ENCODE measurements at places on chromosomes 2 and 18.
A peak's percentile ranks its signal among the peaks of the same experiment; 100 is the strongest.

DNA sequence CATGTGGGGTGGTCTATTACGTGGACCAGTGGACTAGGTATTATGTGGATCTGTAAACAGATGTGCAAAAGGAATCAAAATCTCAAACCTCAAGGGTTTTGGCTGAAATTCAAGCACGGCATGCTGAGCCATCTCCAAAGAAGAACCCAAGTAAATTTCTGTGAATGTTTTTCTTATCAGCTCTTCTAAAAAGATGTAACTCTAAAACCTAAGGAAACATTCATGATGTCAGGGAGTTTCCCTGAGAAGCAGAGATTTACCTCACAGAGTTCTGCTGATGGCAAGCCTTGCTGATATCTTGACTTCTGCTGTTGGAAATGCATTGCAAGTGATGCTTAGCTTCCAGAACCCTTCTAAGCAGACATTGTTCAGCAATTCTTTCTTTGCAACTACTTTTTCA, 21.6 kb downstream of the DSG4 start:
- no peak for DNase-seq

DNA sequence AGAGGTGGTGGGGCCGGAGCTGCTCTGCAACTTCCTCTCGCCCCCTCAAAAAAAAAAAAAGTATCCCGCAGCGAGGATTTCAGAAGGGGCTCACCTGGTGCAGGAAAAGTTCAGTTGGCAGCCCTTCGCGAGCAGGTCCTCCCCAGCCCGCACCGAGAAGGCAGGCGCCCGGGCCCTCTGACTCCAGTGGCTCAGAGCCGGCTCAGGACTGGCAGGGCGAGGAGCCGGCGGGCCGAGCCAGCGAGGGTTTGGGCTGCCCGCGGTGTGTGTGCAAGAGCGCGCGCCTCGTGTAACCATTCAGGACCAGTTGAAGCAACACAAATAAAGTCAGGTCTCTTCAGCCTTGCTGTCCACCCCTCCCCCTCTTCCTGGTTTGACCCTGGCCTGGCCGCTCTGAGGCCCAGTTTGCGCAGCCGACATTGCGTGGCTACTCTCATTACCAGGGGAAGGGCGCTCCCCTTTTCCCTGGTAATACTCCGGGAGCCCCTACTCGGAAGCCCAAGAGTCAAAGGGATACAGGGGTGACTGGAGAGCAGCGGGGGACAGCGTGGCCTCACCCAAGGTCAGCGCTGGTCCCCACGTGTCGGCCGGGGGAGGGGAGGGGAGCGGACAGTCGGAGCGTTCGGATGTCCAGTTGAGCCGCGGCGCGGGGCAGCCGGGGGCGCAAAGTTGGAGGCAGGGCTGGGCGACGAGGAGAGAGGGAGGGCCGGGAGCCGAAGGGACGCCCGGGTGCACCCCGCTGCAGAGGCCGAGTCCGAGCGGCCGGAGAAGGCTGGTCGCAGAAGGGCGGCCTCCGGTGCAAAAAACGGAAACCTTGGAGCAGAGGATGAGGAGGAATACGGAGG, 12.3 kb downstream of the EN1 start:
- peak; percentile 30 for DNase-seq

DNA sequence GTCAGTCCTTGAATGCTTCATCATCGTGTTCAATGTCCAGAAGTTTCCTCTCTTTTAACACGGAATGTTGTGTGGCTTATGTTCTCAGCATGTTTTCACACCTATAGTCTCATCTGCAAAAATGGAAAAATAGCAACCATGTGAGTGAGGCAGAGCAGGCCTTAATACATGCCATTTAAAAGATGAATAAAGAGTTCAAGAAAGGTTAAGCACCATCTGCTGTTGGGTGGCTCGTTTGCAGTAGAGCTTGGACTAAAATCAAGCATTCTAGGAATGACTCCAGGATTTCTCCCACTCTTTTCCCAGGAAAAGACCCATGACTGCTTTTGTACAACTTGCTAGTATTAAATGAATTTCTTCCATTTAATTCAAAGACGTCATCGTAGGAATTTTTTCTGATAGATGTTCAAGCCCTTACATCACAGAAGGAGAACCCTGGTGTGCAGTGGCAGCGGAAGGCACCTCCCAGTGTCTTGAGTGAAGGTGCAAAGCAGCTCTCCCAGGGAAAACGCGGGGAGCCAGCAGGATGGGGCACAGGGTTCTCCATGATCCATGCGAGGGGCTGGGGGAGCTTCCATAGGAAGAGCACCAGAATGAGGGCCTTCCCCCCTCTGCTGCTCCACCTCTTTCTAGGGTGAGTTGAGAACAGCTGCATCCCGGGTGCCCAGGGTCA, 9.6 kb downstream of the DCDC2C start:
- no peak for DNase-seq

DNA sequence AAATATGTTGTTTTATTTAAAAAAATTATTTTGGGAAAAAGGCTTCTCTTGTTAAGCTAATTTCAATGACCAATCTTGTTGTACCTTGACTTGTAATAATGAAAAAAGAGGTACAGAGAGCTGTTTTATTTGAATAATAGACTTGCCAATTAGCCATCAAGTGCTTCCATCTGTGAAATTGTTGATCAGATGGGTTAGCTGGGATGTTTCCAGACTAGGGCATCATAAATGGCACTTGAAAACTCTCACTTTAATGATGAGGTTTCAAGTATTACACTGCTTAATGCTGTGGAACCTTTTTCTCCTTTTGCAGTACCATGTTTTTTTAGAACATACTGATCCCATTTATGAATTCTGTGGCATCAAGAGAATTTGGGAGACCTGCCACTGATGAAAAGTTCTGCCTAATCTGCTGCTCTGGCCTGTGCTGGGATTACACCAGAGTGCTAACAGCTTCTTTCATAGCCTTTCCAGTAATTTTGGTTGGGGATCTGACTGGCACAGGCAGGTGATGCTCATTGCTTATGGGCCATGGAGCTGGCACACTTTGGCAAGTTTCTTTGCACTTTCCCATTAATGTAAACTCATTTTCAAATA, 24.2 kb downstream of the PSMD14 start:
- DNase-seq: no peak

- DNase-seq: peak; percentile 42
Observed at GRCh38 chr2:98269274-98269673, 77.0 kb upstream of the CNGA3 start.

DNA sequence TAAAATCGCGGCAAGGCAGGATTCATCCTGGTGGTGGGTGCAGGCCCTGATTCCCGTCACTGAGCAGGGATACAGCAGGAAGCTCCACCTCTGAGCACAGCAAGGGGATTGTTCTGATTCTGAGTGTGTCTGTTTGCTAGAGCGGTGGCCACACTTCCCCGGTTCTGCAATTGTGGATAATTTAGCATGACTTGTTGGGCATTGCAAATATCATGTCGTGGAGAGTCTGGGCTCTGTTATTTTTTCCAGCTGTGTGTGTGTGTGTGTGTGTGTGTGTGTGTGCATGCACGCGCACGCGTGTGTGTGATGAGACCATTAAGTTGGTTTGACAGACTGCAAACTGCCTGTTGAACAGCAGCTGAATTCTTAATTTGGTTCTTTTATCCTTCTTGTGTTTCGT, 4.1 kb upstream of the TMEM18 start:
- DNase-seq: no peak

DNA sequence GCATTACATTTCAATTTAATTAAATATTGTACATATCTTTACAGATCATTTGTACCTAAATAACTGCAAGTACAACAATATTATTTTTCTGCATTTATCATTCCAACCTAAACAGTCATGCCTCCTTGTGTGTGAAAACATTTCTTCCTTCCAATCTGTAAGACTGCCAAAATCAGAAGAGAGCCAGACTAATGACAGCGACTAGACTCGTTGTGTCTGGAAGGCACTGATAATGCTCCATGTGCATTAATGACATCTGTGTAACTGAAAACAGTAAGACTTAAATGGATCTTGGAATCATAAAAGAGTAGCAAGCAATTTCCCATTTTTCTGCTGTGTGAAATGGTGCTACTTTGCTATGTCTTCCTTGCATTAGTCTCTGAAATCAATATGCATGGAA, 278.0 kb upstream of the DSEL start:
- no peak for DNase-seq

- DNase-seq: no peak
Observed at GRCh38 chr2:199956062-199956380, 639 bp downstream of the MAIP1 start.

DNA sequence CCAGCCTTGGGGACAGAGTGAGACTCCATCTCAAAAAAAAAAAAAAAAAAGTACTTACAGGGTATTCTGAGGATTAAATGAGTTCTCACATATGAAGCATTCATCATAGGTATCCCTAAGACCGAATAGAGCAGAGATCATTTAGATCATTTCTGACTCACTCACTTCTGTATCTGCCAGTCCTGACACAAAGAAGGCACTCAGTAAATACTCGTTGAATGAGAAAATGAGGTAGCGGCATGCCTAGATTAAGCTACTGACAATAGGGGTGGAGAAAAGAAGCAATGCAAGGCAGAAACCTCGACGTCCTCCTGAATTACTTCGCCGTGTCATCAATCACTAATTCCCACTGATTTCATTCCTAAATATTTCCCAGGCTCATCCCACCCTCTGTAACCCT, 103.8 kb downstream of the GREB1L start:
- DNase-seq: no peak

DNA sequence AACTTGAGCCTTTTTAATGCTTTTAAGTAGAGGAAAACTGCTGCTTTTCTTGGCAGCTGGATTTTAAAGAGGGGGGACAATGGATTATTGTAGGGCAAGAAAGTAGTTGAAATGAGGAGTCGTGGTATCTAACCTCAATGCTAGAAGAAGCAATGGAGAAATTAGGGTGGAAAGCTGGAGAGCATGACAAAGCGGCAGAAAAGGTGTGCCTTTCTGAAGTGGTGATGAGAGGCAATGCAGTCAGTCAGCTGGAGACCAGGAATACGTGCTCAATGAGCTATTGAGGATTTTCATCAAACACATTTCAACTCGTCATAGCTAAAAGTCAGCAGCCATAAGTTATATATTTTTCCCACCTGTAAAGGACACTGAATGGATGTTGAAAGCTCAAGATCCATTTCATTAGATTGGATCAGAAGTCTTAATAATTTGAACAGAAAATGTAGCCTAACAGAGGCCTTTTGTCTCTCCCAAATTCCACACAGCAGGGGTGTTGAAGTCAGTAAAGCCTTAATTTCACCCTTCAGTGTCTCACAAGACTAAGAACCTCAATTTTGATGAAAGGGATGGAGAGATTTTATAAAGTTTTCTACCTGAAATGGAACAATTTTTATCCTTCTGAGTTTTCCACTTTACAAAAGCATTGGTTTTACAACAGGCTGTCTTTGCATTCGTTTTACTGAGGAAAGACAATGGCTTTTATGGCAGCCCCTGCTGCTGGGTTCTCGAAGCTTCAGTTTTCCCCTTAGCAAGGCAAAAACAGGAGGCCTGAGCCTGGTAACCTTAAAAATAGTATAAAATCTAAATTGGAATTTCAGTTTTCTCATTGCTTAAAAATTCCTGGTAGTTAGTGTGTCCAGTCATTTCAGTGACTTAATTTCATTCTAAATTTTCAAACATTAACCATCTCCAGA, 131.1 kb downstream of the CCDC102B start:
- DNase-seq: no peak
